ENCODE measurements at places on chromosomes 13 and 19.

- no peak for DNase-seq
Measured at GRCh38 chr13:38624822-38625221, 62.1 kb upstream of the FREM2 start.

DNA sequence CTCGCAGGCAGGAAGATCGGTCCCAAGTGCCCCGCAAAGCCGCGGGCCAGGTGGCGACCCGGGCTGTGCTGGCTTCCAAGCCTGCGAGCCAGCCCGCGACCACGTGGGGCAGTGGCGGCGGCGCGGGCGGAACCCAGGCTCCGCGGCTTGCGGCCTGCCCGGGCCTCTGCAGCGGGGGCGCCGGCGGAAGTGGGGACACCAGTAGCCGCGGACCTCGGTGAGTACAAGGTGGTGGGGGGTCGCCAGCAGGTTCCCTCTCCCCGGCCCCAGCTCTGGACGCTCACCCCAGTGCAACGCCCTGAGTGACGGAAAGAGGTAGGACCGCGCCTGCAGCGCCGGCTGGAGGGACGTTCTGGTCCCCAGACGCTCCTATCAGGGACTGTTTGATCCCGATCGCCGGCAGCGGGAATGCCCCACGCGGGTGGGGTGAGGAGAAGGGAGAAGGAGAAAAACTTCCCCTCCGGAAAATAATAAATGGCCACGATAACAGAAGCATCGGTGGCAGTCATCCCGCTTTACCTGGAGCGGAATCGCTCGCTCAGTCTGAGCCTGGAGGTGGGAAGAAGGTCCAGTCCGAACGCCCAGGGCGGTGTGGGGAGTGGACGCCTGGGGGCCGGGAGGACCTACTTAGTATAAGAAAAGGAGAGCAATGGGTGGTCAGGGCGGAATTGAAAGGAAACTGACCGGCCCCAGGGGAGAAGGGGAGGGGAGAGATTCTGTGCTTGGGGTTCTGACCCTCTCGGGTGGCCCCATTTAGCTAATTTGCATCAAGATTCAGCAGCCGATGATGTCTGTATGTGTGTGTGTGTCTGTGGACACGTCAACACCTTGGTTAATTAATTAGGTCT is at the start of gene GEMIN7:
TSS of gene GEMIN7 (plus strand) at position 198 of the 848 bp plus-strand sequence. CDS start 10,855 bp downstream, outside the sequence.
- DNase-seq = peak; percentile 86

- DNase-seq = no peak
Measured at GRCh38 chr19:2779121-2779740, 3.8 kb downstream of the SGTA start.

GRCh38 chr19:15894359-15894758 is 3.5 kb downstream of the CYP4F2 start:
- DNase-seq = no peak

DNA sequence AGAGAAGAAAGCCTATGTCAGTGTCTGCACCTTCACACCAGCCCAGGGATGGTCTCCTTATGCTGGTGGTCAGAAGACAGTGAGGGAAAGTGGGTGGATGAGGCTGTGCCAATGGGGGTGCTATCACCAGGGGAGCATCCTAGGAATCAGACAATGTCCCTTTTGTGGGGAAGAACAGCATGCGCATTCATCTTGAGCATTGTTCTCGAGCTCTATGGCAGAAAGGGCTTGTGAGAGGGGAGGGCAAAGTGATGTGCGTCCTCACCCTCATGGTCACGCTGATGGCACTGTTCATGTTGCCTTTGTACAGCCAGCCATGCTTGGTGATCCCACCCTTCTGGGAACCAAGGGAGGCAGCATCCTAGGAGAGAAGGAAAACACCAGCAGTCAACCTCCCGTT is 56.1 kb downstream of the DOCK9 start:
- DNase-seq = no peak

- no peak for DNase-seq
Measured at GRCh38 chr13:52411629-52412028, 5.7 kb upstream of the THSD1 start.

- no peak for DNase-seq
Measured at GRCh38 chr13:20206065-20206697, 13.4 kb upstream of the GJB2 start.

DNA sequence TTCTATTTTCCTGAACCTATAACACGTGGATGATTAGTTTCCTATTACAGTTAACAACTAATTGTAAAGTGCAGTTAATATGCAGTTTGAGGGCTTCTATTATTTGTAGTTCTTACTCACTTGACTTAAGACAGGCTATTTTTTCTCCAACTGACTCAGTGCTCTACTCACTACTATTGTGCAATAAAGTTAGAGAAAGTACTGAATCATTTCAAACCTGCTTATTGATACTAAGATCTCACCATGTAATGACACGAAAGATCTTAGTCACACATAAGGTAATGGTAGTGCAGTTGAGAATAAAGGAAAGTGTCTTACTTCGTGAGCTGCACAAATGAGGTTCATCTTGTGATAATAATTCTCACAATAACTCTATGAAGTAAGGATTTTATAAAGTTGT is 22.8 kb upstream of the ITM2B start:
- DNase-seq = no peak

DNA sequence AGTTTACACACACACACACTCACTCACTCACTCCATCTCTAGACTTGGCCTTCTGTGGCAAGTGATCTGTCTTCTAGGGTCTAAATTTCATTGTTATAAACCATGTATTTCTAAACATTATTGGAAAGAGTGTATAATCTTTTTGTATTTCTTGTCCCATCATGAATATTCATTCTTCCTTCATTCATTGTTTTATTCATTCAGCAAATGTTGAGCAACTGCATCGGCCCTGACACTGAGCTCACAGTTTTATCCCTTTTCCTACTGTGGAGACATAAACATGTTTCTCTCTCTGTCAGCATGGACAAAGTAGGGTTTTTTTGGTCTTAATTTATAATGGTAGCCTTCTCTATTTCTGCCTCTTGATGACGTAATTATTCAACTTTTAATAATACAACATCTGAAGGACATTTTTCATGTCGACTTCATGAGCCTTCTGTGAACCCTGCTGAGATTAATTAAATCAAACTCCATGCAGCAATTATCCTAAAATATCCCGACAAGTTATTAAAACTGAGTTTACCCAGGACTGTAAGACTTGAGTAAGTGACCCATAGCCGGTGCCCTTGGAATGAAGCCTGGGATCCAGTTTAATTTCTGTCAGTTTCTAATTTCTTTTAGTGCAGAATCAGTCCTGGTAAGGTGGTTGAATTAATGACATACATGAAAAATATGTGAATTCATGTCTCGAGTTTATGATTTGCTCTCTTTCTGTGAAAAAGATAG is 7.3 kb downstream of the SPATA13 start:
- DNase-seq = no peak

GRCh38 chr13:93480553-93481106 is 254.0 kb downstream of the GPC6 start:
- DNase-seq = no peak

- DNase-seq = peak; percentile 38
Measured at GRCh38 chr13:30829145-30829832, 76.8 kb upstream of the MEDAG start.

- no peak for DNase-seq
Measured at GRCh38 chr13:31595563-31595962, 143.8 kb upstream of the RXFP2 start.

- DNase-seq = no peak
Measured at GRCh38 chr19:2478756-2479555, 3.0 kb downstream of the GADD45B start.

DNA sequence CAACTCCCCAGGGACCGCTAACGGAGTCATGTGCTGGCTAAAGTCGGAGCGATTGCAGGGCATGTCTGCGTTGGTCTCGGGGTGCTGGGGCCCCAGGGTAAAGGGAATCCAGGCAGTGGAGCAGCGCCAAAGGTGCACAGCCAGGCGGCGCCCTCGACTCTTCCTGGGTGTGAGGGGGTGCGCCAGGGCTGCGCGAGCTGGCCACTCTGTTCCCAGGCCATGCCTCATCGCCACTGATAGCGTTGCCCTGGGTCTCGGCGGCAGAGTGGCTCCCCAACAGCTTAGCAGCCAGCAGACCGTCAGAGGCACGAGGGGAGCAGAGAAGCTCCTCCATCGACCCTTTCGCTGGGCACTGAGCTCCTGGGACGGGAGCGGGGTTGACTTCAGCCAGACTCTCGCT is 152.7 kb downstream of the B3GLCT start:
- DNase-seq = no peak

DNA sequence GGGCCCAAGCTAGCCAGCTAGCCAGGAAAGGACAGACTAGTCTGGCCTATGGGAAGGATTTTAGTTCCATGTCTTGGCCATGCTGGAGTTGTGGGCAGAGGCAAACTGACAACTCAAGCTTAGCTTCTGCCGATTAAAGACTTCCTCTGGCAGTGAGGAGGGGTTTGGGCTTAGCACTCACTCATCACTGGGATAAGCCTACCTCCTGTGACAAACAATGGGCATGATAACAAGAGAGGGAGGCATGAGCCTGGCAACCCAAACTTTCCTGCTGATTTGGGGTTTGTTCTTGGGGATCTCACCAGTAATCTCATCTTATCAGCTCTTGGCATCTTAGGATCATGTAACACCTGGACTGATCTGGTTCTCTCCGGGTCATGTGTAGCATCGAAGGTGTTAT is 83.6 kb downstream of the KL start:
- no peak for DNase-seq
